ENCODE measurements at places on chromosomes 12 and 14.

- no peak for DNase-seq
These were observed 47.5 kb downstream of the IFT81 start for GRCh38 chr12:110171636-110172035.

GRCh38 chr12:49974231-49974675 lies 1.5 kb downstream of the AQP6 start:
- no peak for DNase-seq

- no peak for DNase-seq
These were observed 9.8 kb downstream of the CTDSP2 start for GRCh38 chr12:57836442-57837375.

DNA sequence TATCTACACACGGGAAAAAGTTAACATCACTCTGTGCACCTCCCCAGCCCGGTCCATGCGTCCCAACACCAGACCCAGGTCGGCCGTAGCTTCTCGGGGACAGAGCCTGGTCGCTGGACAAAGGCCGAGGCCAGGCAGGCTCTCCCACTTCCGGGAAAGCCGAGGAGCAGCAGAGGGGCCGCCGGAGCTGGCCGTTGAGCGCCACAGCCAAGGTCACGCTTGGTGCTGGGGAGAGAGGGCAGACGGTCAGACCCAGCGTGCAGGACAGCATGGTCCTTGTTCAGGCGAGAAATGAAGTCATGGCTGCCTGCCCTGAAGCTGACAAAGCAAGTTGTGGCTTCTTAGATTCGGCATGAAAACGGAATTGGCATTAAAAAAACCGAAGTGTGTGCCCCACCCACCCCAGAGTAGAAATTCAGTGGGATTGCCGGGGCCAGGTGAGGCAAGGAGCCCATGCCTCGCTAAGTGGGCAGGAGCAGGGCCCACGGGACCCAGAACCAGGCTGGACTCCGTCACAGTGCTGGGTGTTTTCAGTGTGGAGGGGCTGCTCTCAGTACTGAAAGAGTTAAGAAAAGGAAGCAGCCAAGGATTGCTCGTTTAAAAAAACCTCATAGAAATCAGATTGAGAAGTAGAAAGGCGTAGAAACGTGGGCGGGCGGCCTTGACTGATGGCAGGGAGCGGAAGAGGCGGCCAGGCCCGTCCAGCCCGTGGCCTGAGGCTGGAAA lies 4.3 kb downstream of the ARL6IP4 start:
- DNase-seq, result no peak

DNA sequence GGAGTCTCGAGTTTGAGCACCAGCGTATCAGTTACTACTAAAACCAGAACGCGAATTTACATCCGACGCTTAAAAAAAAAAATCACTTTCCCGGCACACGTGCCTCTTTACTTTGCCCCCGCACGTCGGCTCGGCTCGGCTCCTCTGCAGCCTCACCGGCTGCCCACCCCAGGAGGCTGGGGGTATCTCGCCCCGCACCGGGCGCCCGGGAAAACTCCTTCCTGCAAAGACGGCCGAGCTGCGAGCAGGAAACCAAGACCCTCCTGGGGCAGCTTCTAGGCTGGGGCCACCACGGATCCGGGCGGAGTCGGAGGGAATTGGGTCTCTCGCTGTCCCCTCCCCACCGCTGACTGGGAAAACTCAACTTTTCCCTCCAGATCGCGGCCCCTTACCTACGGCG lies 610 bp downstream of the VSIG10 start:
- no peak for DNase-seq

DNA sequence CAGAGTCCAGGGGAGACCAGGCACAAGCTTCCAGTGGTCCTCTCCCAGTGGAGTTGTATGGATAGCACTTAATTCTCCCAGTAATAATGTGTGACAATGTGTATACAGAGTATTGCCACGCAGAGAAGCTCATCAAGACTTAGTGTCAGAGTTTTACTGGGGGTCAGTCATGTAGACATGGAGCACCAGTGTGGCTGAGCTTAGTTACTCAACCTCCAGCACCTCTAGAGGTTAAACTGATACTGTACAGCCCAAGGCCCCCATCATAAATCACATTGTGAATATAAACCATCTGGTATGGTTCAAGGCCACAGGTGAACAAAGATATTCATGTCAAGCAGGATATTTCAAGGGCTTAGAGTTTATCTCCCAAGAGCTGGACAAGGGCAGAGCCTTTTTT lies 378.1 kb upstream of the TMPO start:
- no peak for DNase-seq

DNA sequence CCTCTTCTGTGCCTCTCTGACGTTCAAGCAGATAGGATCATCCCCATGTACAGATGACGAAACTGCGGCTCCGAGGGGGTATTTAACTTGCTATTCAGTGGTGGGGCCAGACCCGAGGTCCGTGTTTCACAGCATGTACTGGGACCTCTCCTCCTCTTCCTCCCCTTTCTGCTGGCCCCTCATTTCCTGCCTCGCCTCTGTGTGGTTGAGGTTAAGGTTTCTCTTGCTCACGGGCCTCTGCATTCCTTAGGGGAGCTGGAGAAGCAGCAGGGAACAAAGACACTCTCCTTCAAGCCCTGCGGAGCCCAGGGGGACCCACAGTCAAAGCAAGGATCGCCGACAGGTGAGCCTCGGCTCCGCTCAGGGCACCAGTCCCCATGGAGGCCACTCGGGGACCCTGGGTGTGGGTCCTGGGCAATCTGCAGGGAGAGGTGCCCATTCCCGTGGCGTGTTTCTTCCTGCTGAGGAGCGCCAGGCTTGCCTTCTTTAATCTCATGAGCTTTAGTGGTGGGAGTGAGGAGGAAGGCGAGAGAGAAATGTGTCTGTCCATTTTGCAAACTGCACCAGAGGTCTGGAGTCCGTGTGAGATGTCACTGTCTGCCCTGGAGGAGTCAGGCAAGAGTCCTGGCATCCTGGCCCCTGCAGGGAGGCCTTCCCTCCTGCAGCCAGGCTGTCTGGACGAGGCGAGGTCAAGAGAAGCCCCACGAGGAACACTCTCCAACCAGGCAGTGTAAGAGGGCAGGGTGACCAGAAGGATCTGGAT lies 45.0 kb downstream of the SLC6A12 start:
- DNase-seq, result no peak

- DNase-seq, result no peak
These were observed 104.7 kb downstream of the PAH start for GRCh38 chr12:102812344-102812743.

DNA sequence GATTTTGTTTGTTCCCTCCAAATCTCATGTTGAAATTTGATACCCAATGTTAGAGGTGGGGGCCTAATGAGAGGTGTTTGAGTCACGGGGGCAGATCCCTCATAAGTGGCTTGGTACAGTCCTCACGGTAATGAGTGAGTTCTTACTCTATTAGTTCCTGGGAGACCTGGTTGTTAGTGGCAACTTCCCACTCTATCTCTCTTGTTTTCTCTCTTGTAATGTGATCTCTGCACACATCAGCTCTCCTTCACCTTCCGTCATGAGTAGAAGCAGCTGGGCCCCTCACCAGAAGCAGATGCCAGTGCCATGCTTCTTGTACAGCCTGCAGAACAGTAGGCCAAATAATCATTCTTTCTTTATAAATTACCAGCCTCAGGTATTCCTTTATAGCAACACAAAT lies 29.6 kb upstream of the KCNK10 start:
- DNase-seq, result no peak

GRCh38 chr12:66879409-66879808 lies 200.5 kb upstream of the GRIP1 start:
- DNase-seq, result no peak

GRCh38 chr12:75452675-75453330 lies 27.8 kb upstream of the GLIPR1 start:
- DNase-seq, result no peak

GRCh38 chr12:121791671-121792551 lies 1.6 kb downstream of the RHOF start:
- no peak for DNase-seq

DNA sequence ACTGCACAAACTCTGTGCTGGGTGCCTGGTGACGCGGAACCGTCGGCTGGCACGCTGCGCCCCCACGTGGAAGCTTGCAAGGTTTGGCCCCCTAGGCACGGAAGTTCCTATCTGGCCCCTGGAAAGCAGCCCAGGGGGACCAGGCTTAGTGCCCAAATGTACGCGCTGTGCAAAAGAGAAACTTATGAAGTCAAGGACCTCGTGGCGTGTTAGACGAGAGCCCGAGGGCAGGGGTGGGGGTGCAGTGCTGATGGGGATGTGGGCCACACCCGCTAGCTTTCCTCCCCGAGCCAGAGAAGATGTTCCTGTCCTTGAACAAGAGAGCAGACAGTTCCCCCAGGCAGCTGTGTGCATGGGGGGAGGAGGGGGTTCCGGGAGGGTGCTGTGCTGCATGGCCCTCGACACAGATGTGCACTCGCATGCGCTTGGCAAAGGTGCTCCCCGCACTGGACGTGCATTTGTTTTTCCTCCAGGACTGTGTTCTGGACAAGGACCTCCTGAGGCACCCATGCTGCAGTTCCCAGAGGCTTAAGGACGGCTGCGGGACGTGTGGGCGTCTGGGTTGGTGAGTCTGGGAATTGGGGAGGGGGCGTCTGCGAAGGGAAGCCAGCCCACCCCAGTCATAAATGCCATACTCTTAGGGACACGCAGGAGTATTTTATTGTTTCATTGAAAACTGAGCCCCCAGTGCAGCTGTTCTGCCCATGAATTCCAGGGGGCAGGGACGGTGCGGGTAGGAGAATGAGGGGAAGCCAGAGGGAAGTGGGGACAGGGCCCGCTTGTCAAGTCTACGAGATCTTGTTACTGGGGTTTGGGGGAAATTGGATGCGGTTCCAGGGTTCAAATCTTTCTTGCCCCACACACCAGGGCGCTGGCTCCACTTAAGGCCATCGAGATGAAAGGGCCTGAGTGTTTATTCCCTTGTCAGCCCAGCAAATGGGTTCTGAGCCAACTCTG lies 80.0 kb downstream of the NTF3 start:
- DNase-seq, result no peak

GRCh38 chr14:61593330-61593729 lies 102.0 kb upstream of the HIF1A start:
- no peak for DNase-seq
